ENCODE measurements at places on chromosomes 1 and 21. TPM values are rescaled to one million over a fixed set of nuclear protein-coding genes. Genes with fewer than 3 reads are reported as not detected.

- H3K4me1 ChIP-seq: no peaks in the 10 kb centered on the region
- H3K27ac ChIP-seq: no peak overlapping the region
- no peaks in the 10 kb centered on the region for H3K27me3 ChIP-seq
- H3K36me3 ChIP-seq: no peaks in the 10 kb centered on the region
- H3K4me3 ChIP-seq: no peak overlapping the region
- no peak for DNase-seq
These were observed 22.5 kb upstream of the FCRL5 start for GRCh38 chr1:157574836-157575235.

Gene CFAP107
- total RNA-seq: not detected

- H3K4me1 ChIP-seq: no peaks in the 10 kb centered on the region
- H3K36me3 ChIP-seq: peaks cover 84% of the 10 kb centered on the region
- H3K4me3 ChIP-seq: no peak overlapping the region
- H3K27ac ChIP-seq: no peak overlapping the region
- no peaks in the 10 kb centered on the region for H3K27me3 ChIP-seq
These were observed 19.8 kb downstream of the PARP1 start for GRCh38 chr1:226388131-226388530.

- H3K4me3 ChIP-seq: peak overlapping the region; percentile 24
- peaks cover 13% of the 10 kb centered on the region for H3K4me1 ChIP-seq
- H3K27ac ChIP-seq: no peak overlapping the region
- no peak for DNase-seq
These were observed 37.5 kb downstream of the IVNS1ABP start for GRCh38 chr1:185279571-185279970.

Gene SNX7
- 40.5 TPM for total RNA-seq

DNA sequence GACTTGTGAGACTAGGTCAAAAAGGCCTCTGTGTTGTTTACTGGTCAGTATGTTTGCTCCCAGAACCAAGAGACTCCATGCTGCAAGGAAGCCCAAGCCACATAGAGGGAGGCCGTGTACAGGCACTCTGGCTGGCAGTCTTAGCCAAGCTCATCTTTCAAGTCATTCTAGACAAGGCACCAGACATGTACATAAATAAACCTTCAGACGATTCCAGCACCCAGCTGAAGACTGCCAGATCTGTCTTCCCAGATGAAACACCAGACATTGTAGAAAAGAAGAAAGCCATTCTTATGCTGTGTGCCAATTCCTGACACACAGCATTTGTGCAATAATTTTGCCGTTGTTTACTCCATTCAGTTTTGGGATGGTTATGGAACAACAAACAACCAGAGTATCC is 595.5 kb downstream of the KIF26B start:
- H3K4me3 ChIP-seq: no peak overlapping the region
- DNase-seq: no peak
- no peaks in the 10 kb centered on the region for H3K36me3 ChIP-seq
- no peaks in the 10 kb centered on the region for H3K4me1 ChIP-seq
- peaks cover 80% of the 10 kb centered on the region for H3K27me3 ChIP-seq
- H3K27ac ChIP-seq: no peak overlapping the region

Gene PRDM16
- 2.1 TPM for total RNA-seq

- H3K4me3 ChIP-seq: no peak overlapping the region
- no peak for DNase-seq
These were observed 175.0 kb downstream of the VAV3 start for GRCh38 chr1:107789817-107790524.

- no peak overlapping the region for H3K4me3 ChIP-seq
- peaks cover 55% of the 10 kb centered on the region for H3K36me3 ChIP-seq
- peaks cover 2% of the 10 kb centered on the region for H3K4me1 ChIP-seq
- no peak for DNase-seq
- no peak overlapping the region for H3K27ac ChIP-seq
These were observed 7.5 kb downstream of the HMGN1 start for GRCh38 chr21:39341249-39341923.

Gene EGLN1
- 17.4 TPM for total RNA-seq

Gene OR2W3
- 0.29 TPM for total RNA-seq

GRCh38 chr21:18354947-18355346 is 48.6 kb downstream of the TMPRSS15 start:
- H3K36me3 ChIP-seq: no peaks in the 10 kb centered on the region
- no peaks in the 10 kb centered on the region for H3K27me3 ChIP-seq
- H3K27ac ChIP-seq: no peak overlapping the region
- no peak for DNase-seq
- no peak overlapping the region for H3K4me3 ChIP-seq

- H3K36me3 ChIP-seq: peaks cover 97% of the 10 kb centered on the region
- H3K4me3 ChIP-seq: no peak overlapping the region
- H3K27ac ChIP-seq: no peak overlapping the region
- no peaks in the 10 kb centered on the region for H3K27me3 ChIP-seq
These were observed 140.3 kb downstream of the PLXNA2 start for GRCh38 chr1:208103597-208104513.

GRCh38 chr1:1325288-1326074 is 879 bp downstream of the CPTP start:
- peak overlapping the region; percentile 86 for H3K4me3 ChIP-seq
- DNase-seq: no peak
- H3K36me3 ChIP-seq: no peaks in the 10 kb centered on the region
- no peak overlapping the region for H3K27ac ChIP-seq
- H3K27me3 ChIP-seq: no peaks in the 10 kb centered on the region
- no peaks in the 10 kb centered on the region for H3K4me1 ChIP-seq

Gene CD5L
- not detected for total RNA-seq

Gene MTARC2
- total RNA-seq: 12.3 TPM

- DNase-seq: no peak
- peaks cover 16% of the 10 kb centered on the region for H3K4me1 ChIP-seq
- no peaks in the 10 kb centered on the region for H3K27me3 ChIP-seq
- H3K27ac ChIP-seq: no peak overlapping the region
- no peaks in the 10 kb centered on the region for H3K36me3 ChIP-seq
These were observed 225.0 kb downstream of the SEC16B start for GRCh38 chr1:177744906-177745305.

- no peak overlapping the region for H3K27ac ChIP-seq
- no peaks in the 10 kb centered on the region for H3K27me3 ChIP-seq
- no peaks in the 10 kb centered on the region for H3K4me1 ChIP-seq
- H3K36me3 ChIP-seq: peaks cover 9% of the 10 kb centered on the region
- H3K4me3 ChIP-seq: no peak overlapping the region
These were observed 18.0 kb upstream of the RABGGTB start for GRCh38 chr1:75768016-75768415.

All from endodermal cell (in vitro differentiated cells).